ENCODE measurements at places on chromosomes 12 and 14. TPM values are rescaled to one million over a fixed set of nuclear protein-coding genes. Genes with fewer than 3 reads are reported as not detected.
A peak's percentile ranks its signal among the peaks of the same experiment; 100 is the strongest.

GRCh38 chr14:67875175-67876006 is 55.8 kb downstream of the RAD51B start:
- no peak for DNase-seq

DNA sequence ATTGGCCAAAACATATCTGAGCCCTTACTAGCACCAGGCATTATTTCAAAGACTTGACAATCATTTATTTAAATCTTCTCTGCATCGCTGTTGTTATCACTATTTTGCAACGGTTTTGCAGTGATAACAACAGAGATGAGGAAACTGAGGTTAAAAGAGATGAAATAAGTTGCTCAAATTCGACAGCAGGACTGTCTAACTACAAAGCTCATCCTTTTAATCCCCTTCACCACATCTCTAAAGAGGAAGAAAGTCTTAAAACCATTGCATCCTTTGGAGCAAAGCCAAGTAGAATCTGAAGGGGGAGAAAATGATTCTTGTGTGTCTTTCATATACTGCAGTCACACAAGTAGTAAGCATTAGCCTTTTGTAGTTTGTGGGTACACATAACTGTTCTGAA is 14.8 kb upstream of the ETNK1 start:
- DNase-seq, result no peak

GRCh38 chr12:92546635-92547348 is 156.0 kb upstream of the PLEKHG7 start:
- no peak for DNase-seq

DNA sequence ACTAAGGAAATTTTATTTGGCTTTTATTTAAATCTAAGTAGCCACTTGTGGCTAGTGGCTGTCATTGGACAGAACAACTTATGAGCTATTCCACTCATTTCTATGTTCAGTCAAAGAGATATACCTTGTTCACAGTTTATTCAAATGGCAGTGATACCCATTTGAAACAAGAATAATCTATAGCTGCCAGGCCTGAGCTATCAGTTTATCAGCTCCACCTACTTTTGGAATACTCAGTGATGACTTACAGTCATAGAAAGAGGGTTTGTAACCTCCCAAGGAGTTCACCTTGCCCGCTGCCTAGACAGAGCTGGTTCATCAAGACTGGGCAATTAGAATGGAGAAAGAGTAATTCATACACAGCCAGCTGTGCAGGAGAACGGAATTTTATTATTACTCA is 4.5 kb upstream of the ABHD4 start:
- DNase-seq, result no peak

The CTSG gene
- not detected for total RNA-seq

GRCh38 chr14:55957950-55958349 is 160.3 kb upstream of the PELI2 start:
- no peak for DNase-seq

The PPFIBP1 gene
- total RNA-seq, result 9.0 TPM

DNA sequence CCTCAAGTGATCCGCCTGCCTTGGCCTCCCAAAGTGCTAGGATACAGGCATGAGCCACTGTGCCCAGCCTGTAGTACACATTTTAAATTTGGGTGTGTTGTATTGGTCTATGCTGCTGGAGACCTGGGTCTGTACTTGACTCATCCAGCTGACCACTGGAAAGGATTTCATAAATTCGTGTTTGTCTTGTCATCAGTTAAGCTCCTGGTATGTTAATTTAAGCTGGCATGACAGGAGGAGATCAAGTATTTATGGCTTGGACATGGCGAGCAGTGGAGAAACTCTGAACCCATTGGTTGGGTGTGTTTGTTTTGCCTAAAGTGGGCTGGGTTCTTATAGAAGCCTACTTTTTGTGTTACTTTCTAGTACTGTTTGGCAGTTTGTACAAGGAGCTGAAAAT is 24.2 kb downstream of the YY1 start:
- no peak for DNase-seq

DNA sequence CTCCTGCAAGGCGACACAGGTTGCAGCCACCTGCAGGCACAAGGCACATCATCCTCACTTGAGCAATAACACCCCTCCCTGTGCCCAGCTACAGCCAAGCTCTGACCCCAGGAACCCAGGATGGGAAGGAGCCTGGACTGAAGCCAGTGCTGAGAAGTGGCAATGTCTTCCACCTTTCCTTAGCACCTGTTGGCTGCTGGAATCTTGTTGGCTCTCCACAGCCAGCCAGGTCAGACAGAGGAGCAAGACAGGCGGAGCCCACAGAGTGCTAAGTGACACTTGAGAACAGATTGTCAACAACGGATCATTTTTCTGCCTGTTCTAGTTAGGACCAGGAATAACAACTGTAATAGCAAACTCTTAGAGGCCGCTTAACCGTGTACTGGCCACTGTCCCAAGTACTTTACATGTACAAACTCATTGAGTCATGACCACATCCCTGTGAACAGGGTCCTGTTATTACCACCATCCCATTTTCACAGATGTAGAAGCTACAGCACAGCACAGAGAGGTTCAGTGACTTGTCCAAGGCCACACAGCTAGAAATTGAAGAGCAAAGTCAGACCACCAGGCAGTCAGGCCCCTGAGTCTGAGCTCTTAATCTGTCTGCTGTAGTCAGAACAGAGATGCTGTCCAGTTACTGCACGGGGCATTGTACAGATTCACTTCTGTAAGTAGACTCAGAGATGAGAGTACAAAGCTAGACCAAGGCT is 45.6 kb downstream of the RNFT2 start:
- DNase-seq, result no peak

GRCh38 chr14:69543341-69544115 is 31.1 kb downstream of the CCDC177 start:
- peak; percentile 77 for DNase-seq

The ERGIC2 gene
- total RNA-seq, result 83.4 TPM

DNA sequence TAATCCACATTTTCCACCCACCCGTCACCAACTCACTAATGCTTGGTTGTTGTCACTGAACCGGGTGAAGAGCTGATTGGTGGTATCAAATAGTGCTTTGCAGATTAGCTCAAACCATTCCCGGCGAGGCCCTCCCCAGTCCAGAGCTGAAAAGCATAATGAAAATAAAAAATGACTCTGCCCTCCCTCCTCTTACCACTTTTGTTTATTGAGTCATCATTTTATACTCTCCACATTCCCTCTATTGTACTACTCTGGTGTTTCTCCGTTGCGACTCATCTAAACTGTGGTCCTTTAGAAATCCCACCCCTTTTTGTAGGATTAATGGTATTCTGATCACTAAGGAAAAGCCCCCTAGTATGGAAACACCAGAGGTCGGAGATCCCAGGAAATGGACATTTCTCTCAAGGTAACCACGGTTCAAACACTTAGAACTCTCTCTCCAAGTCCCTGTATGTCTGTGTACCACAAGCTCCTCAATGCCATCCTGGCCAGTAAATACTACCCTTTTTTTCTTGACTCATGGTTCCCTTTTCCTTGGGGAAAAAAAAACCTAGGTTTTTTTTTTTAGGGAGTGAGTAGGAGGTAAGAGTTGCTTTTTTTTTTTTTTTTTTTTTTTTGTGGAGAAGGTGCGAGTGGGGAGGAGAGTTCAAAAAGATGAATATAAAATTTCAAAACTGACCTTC is 42.0 kb downstream of the AREL1 start:
- DNase-seq, result no peak

DNA sequence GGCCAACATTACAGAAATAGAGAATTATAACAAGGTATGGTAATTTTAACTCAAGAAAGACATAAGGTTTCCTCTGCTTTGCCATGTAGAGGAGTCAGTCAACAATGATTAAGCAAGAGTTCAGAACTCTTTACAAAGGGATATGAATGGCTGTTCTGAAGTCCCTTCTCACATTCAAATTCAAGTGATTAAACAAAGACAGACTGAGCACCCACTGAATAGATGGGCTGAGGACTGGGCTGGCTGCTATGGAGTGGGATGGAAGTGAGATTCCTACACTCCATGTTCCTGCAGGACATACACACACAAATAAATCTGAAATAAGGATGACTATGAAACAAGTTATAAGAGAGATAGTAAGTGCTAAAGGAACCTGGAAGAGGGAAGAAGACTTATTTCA is 199.0 kb upstream of the GRIP1 start:
- DNase-seq, result no peak

- DNase-seq, result peak; percentile 83
These were observed 8.3 kb downstream of the FMNL3 start for GRCh38 chr12:49698619-49699545.

- no peak for DNase-seq
These were observed 105.1 kb downstream of the BMP4 start for GRCh38 chr14:53851394-53852090.

DNA sequence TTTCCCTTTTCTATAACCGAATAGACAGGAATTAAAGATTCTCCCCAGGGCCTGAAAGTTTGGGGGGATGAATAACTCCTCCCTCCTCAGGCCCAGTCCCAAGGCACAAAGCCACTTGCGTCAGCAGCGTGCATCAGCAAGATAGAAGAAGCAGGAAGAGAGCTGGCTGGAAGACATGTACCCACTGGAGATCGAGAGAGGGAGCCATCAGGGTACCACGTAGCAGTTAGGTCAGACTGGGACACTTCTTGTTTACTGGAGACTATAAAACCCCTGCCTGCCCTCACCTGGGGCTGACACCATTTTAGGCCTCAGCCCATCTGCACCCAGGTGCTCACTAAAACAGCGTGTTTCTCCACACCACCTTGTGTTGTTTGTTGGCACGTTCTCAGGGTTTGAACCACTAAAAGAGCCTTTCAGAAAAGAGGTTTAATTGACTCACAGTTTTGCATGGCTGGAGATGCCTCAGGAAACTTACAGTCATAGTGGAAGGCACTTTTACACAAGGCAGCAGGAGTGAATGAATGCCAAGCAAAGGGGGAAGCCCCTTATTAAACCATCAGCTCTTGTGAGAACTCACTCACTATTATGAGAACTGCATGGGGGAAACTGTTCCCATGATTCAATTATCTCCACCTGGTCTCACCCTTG is 93.2 kb downstream of the TMTC3 start:
- DNase-seq, result no peak

The FAM216A gene
- total RNA-seq, result 26.6 TPM

DNA sequence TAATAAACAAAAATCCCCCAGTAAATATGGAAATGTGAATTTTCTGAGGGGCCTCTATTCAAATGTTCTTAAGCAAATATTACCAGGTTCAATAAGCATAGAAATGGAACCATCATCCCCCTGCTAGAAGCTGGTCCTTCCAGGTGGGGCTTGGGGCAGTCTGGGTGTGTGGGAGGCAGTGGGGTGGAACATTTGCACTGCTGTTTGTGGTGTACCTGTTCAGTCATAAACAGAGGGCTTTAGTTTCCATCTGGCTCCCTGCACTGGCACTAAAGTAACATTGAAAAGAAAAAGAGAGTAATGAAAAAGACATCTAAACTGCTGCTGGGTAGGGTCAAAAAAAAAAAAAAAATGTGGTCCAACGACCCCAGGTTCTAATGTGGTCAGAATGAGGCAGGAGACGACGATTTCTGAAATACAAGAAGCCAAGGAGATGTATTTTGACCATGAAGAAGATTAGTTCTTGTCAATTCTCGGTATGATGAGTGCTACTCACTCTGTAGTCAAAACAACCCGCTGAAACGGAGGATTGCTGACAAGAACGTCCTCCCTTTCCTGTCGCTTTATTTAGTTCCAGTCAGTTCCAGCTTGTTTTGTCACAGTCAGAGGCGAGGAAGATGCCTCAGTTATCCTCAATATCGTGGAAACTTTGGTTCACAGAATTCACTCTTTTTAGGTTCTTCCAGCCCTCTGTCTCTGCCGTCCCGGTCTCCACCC is 44.2 kb upstream of the MANSC4 start:
- DNase-seq, result no peak

The SERPINA10 gene
- not detected for total RNA-seq

DNA sequence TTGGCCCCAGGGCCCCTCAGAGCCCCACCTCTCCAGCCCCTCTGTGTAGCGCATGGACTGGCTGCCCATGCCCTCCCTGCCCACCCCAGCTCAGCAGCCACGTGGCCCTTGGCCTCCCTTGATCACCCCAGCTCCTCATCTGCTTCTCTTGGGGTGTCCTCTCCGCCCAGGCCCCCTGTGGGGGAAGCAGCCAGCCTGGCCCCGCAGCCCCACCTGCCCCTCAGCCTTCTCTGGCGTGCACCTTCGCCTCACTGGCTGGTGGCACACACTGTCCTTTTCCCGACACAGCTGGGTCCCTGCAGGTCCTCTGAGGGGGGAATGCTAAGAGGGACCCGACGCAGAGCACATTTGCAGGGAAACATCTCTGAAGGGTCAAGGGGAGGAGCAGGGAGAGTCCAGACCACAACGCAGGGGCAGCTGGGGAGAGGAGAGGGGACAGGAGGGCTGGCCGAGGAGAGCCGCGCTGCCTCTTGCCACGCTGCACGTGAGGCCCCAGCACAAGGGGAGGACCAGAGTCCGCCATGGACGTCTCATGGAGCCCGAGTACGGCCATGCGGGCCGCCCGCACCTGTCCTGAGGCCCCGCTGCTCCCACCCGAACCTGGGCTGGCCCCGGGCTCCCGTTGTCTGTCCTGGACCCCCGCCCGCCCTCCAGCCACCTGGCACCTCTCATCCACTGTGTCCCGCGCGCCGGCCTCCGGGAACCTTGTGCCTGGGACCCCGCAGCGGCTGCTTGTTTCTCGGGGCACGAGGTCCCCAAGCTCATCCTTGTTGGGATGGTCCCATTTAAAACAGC is 36.1 kb downstream of the PACS2 start:
- no peak for DNase-seq

The GLT1D1 gene
- total RNA-seq, result 0.14 TPM

- DNase-seq, result no peak
These were observed 11.7 kb downstream of the BATF start for GRCh38 chr14:75533791-75534555.

DNA sequence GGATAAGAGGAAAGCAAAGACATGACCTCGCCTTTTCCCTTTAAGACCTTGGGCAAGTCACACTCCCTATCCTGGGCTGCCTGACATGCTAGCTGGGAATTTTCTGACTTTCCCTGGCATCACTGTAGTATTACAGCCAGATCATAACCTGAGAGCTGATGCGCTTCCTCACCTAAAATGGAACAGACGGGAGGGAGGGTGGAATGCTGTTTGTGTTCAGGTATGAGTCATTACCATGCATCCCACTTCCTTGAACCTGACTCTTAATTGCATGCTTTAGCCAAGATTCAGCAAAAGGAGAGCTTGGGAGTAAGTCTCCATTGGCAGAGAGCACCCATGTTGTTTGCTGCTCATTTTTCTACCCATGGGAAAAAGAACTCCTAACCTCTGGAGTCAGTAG is 156.5 kb downstream of the KCNK10 start:
- no peak for DNase-seq

GRCh38 chr14:79732911-79733655 is 478.2 kb downstream of the DIO2 start:
- no peak for DNase-seq

The LRFN5 gene
- not detected for total RNA-seq

The STRAP gene
- total RNA-seq, result 101 TPM

- no peak for DNase-seq
These were observed 3.4 kb upstream of the C3AR1 start for GRCh38 chr12:8069582-8069981.

GRCh38 chr12:30934811-30935210 is 8.3 kb downstream of the TSPAN11 start:
- no peak for DNase-seq

The TRAF3 gene
- total RNA-seq, result 37.6 TPM

The SLC6A12 gene
- total RNA-seq, result 0.11 TPM

The WDHD1 gene
- 51.3 TPM for total RNA-seq

- no peak for DNase-seq
These were observed 73.0 kb downstream of the TSHR start for GRCh38 chr14:81028461-81028860.

GRCh38 chr12:53871367-53871766 is 67.3 kb upstream of the HOXC13 start:
- DNase-seq, result no peak
